Chondrocyte (in vitro differentiated cells): ENCODE measurements at places on chromosomes 2 and 18. TPM values are rescaled to one million over a fixed set of nuclear protein-coding genes. Genes with fewer than 3 reads are reported as not detected.

The IL18RAP gene
- total RNA-seq: not detected in 3 replicates

DNA sequence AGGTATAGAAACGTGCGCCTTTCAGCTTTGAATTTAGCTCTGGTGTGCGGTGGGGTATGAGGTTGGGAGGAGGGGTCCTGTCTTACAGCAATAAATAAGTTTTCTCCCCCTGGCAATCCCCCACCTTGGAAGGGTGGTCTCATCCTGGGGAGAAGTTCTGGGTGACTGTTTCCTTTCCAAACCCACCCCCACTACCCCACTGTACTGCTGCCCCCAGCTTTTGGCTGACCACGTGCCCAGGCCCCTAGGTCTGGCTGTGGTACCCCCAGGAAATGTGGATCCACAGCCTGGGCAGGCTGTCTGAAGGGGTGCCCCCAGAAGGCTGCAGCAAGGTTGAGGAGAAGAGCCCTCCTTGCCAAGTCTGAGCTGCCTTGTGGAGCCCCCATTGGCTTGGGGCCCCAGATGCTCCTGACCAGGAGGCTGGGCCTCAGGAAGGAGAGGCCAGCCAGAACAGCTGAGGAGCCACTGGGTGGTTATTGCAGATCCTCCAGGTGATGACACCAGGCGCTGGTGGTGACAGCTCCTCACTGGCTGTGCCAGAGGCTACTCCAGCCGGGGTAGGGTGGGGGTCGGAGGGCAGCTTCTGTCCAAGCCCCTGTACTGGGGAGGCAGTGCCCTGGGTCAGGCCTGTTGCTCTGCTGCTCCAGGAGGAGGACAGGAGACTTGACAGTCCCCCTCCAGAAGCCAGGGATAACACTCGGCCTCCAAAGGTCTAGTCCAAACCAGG, 24.2 kb downstream of the CCT7 start:
- H3K4me3 ChIP-seq: no peak overlapping the region
- no peaks in the 10 kb centered on the region for H3K4me1 ChIP-seq
- H3K27me3 ChIP-seq: no peaks in the 10 kb centered on the region
- peaks cover 2% of the 10 kb centered on the region for H3K36me3 ChIP-seq
- H3K27ac ChIP-seq: no peak overlapping the region

- H3K4me1 ChIP-seq: peaks cover 29% of the 10 kb centered on the region
- DNase-seq: no peak
- peak overlapping the region; percentile 85 for H3K27ac ChIP-seq
- H3K36me3 ChIP-seq: no peaks in the 10 kb centered on the region
- H3K4me3 ChIP-seq: peak overlapping the region; percentile 82
Measured at GRCh38 chr2:64768491-64769005, 114.8 kb upstream of the SERTAD2 start.

- no peak for DNase-seq
- H3K4me3 ChIP-seq: no peak overlapping the region
Measured at GRCh38 chr2:216987252-216987821, 127.5 kb upstream of the TNP1 start.

DNA sequence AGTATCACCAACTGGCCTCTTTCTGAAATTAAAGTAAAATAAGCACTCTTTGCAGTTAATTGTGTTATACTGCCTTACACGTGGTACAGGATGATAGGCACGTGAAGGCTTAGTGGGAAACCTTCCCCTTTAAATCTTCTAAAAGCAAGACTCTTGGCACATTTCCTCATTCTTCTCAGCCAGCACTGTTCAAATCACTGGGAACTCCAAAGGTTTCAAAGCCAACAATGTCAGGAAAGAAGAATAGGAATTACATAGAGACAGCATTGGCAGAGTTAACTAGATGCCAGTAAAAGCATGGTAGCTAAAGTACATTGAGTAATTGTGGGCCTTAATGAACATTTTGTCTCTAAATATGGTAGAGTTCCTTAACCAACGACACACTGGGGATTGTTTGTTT, 96.4 kb downstream of the DTNA start:
- no peak overlapping the region for H3K4me3 ChIP-seq
- H3K27ac ChIP-seq: no peak overlapping the region
- H3K4me1 ChIP-seq: no peaks in the 10 kb centered on the region
- no peaks in the 10 kb centered on the region for H3K27me3 ChIP-seq

- no peak for DNase-seq
- no peaks in the 10 kb centered on the region for H3K36me3 ChIP-seq
- H3K27ac ChIP-seq: no peak overlapping the region
- no peaks in the 10 kb centered on the region for H3K27me3 ChIP-seq
- no peaks in the 10 kb centered on the region for H3K4me1 ChIP-seq
Measured at GRCh38 chr18:12774982-12775381, 72.1 kb downstream of the PSMG2 start.

- H3K4me1 ChIP-seq: no peaks in the 10 kb centered on the region
- H3K27me3 ChIP-seq: no peaks in the 10 kb centered on the region
- H3K27ac ChIP-seq: no peak overlapping the region
- DNase-seq: no peak
- H3K36me3 ChIP-seq: peaks cover 17% of the 10 kb centered on the region
- H3K4me3 ChIP-seq: no peak overlapping the region
Measured at GRCh38 chr2:157685572-157685971, 56.9 kb upstream of the ACVR1C start.

DNA sequence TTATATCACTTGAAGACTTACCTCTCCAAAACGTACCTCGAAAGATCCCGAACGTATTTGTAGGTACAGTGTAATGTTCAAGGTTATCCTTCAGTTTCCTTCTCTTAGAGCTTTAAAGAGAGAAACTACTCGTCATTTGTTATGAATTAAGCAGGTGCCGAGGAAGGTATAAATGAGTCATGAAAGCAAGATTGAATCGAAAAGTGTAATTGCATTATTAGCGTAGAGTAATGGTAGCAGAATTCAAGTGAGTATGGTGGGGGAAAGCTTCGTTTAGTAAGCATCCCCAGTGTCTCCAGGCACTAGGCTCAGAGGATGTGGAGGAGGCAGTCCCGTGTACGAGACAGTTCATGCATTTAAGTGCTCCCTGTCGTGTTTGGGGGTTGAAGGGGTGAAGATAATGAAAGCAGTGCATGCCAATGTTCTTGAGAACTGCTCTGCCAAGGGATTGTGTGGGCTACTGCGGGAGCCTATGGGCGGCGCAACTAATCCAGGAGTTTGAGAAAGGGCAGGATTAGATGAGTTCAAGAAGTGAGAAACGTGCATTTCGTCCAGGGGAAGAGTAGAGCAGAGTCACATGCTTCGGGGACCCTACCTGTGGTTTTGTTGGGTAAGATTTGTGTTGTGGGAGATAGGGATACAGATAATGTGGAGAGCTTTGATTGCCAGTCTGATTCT, 858 bp downstream of the POLR1B start:
- DNase-seq: no peak
- peaks cover 6% of the 10 kb centered on the region for H3K4me1 ChIP-seq
- H3K27ac ChIP-seq: no peak overlapping the region
- H3K27me3 ChIP-seq: no peaks in the 10 kb centered on the region
- H3K4me3 ChIP-seq: no peak overlapping the region

- H3K27me3 ChIP-seq: peaks cover 4% of the 10 kb centered on the region
- H3K4me1 ChIP-seq: peaks cover 52% of the 10 kb centered on the region
- no peaks in the 10 kb centered on the region for H3K36me3 ChIP-seq
- H3K27ac ChIP-seq: peak overlapping the region; percentile 88
- no peak overlapping the region for H3K4me3 ChIP-seq
Measured at GRCh38 chr2:20992201-20992711, 51.6 kb downstream of the APOB start.

The EIF4E2 gene
- total RNA-seq: 87.1 to 95.7 TPM (median 89.3 TPM) in 3 replicates

DNA sequence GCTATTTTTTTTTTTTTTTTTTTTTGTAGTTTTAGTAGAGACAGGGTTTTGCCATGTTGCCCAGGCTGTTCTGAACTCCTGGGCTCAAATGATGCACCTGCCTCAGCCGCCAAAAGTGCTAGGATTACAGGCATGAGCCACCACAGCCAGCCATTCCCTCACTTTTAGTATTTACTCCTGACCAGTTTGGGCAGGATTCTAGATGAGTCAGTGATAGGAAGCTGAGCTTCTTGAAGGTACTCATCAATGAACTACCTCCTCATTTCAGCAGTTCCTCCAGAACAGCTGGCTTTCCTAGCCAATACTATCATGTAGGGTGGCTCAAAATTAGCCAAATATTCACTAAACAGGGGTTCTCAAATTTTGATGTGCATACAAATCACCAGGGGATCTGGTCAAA, 57.2 kb downstream of the CYBRD1 start:
- H3K27ac ChIP-seq: no peak overlapping the region
- H3K4me1 ChIP-seq: peaks cover 3% of the 10 kb centered on the region
- no peak overlapping the region for H3K4me3 ChIP-seq
- H3K36me3 ChIP-seq: no peaks in the 10 kb centered on the region

DNA sequence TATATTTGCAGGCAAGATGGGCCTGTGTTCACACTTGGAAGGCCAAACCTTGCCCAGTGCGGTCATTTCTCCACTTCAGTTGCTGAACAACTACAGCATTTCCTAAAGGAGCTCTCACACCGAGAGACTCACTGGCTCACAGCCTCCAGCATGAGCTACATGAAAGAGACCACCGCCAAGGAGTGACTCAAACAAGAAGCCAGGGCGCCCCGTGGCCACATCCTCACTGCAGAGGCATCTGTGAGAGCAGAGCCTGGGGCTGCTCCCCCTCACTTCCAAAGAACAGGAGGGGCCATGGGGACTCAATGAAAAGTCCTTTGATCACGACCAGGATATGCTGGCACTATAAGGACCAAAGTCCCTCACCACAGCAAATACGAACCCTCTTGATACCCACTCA, 50.0 kb downstream of the TMEM163 start:
- H3K4me1 ChIP-seq: no peaks in the 10 kb centered on the region
- H3K27ac ChIP-seq: no peak overlapping the region
- no peak for DNase-seq
- peaks cover 26% of the 10 kb centered on the region for H3K27me3 ChIP-seq

The SRD5A2 gene
- total RNA-seq: not detected in 3 replicates
